Activated CD4-positive, alpha-beta T cell treated with anti-CD3 and anti-CD28 coated beads for 36 hours (primary cell): ENCODE measurements at places on chromosomes 4 and X.

GRCh38 chr4:6876440-6876839 lies 33.2 kb upstream of the TBC1D14 start:
- DNase-seq = no peak

DNA sequence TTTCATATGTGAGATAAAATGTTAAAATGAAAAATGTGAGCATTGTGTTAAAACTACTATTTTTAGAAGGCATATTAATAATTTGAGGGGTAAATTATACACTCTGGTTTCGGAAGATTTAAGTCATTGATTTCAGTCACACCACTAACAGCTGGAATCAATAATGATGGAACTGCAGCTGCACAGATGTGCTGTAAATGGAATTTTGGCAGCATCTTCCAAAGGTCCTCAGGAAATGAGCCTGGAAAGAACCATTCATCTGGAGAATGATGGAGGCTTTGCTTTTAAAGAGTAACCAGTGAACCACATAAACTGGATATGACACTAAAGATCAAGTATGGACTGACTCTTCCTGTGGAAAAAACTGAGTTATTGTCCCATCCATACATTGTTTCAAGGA lies 759.0 kb upstream of the EPHA5 start:
- DNase-seq = no peak

GRCh38 chr4:178894126-178894525 lies 1451.9 kb upstream of the AGA start:
- no peak for DNase-seq

GRCh38 chr4:118772081-118772766 lies 63.7 kb downstream of the SEC24D start:
- DNase-seq = no peak

GRCh38 chr4:94603170-94603747 lies 151.5 kb downstream of the PDLIM5 start:
- no peak for DNase-seq

DNA sequence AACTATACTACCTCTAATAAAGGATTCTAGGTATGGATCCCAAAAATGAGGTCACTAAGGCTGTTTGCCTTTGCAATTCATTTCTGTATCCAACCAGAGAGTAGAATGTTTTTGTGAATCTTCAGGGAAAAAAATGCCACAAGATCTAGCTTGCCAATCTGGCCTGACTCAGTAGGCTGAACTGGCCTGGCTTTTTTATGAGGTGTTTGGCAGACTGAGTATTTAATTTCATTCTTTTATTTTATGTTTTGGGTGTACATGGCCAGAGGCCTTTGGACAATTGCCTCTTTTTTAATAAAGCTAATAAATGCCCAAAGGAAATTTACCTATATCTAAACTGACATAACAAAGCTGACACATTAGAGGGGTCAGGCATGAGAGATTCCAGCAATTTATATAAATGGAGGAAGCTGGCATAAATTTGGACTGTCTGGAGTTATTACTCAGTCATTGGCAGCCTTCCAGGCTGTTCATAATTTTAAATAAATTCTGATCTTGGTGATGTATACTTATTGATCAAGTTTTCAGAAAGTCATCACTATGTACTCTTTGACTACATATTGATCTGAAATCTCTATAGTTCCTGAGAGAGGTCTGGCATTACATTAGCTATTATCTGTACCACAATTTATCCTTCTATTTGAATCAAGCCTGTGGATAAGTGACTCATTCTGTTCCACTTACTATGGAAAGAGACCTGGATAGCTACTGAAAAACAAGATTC lies 376.4 kb upstream of the NOCT start:
- DNase-seq = no peak
